ENCODE measurements at places on chromosomes 6 and 20.

- no peak for DNase-seq
Measured at GRCh38 chr6:155284775-155285174, 21.0 kb downstream of the CLDN20 start.

- no peak for DNase-seq
Measured at GRCh38 chr20:63145156-63145555, 70.8 kb downstream of the YTHDF1 start.

DNA sequence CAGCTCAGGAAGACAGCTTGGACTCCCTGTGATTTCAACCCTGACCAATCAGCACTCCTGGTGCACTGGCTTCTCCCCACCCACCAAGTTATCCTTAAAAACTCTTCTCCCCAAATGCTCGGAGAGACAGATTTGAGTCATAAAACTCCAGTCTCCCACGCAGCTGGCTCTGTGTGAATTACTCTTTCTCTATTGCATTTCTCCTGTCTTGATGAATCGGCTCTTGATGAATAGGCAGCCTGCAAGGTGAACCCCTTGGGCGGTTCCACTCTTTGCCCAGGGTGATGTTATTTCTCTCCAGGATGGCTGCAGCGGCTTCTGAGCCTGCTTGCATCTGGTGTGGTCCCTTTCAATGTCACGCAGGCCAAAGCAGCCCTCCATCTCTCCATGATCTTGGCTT is 12.4 kb downstream of the SLC52A3 start:
- DNase-seq: no peak

DNA sequence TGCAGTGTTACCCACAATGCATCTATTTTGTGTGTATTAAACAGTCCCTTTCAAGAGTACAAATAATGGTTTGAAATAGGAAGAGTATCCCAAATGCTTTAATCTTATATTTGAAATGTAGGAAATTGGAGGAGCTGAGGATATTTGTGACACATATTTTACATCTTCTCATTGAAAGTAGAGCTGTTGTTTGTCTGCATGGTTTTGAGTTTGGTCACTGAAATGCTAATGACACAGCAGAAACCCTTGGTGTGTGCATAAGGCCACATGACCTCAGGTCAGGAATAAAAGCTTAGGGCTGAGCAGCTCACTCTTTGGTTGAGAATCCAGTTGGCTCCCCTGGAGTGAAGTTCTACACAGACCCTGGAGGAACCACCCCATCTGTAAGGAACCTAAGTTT is 49.8 kb downstream of the TPD52L1 start:
- DNase-seq: peak; percentile 60

DNA sequence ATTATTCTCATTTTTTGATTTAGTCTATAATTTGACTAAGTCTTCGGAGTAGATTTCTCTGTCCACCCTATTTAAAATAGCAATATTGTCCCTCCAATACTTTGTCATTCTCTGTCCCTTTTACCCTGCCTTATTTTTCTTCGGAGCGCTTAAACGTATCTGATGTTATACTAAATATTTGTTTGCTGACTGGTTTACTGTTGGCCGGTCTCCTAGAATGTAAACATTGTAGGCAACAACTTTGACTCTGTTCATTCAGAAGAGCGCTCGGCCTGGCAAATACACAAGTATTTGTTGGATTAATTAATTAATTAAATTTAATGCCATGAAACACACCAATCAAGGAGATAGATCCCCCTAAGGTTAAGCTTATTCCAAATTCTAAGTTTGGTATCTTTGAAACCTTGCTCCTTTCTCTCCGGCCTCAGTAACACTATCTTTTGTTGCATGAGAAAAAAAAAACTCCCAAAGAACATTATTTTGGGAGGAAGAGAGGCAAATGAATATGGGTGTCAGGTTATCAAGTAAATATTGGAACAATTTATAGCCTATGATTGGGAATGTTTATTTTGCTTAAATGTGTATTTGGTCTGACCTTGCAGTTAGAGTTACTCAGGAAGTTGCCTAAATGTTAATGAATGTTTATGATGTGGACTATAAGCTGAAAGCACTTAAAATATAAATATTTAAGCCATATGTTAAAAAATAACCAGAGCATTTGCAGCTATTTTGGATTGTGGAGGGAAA is 231.1 kb downstream of the SOX4 start:
- no peak for DNase-seq

- DNase-seq: no peak
Measured at GRCh38 chr20:39939241-39939865, 749.7 kb downstream of the MAFB start.

- DNase-seq: no peak
Measured at GRCh38 chr20:48453477-48454093, 374.2 kb downstream of the PREX1 start.

DNA sequence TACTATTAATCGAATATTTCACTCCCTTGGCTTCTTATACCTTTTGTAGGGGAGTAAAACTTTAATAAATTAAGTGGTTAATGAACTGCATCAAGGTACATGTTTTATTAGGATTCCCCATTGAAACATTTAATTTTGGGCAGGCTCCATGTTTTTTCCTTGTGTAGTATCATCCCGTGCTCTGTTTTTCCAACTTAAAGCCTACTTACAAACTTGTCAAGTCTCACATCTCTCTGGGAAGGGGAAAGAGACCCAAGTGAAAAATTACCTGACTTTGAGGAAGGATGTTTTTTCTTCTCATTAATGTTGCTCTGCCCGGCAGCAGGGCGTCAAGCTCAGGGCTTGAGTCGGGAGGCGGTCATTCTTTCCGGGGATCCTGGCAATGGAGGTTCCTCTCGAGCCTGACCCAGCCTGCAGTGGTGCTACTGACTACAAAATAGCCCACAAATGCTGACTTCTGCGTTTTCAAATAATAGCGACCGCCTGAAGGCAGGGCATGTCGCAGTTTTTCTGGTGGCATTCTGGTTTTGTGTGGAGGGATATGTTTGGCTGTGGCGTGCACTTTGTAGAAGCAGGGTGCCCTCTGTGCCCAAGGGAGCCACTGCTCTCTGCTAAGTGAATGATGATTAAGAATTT is 2.4 kb downstream of the DSP start:
- DNase-seq: peak; percentile 27

GRCh38 chr20:43284486-43284885 is 94.8 kb upstream of the PTPRT start:
- no peak for DNase-seq

DNA sequence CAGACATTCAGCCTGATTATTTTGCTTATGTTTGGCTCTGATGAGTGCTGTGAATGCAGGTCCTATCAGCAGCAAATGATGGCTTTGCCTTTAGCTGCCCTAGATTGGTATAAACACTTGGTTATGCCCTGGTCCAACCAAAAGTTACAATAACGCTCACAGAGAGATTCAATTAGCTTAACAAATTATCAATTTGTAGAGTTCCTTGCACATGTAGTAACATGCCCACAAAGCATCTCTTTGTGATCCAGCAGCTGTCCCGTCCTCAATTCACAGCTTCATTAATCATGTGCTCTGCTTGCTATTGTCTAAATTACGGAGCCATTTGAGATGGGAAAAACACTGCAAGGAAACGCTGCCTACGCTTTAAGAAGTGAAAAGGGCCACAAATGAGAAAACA is 457.9 kb downstream of the HDGFL1 start:
- no peak for DNase-seq

DNA sequence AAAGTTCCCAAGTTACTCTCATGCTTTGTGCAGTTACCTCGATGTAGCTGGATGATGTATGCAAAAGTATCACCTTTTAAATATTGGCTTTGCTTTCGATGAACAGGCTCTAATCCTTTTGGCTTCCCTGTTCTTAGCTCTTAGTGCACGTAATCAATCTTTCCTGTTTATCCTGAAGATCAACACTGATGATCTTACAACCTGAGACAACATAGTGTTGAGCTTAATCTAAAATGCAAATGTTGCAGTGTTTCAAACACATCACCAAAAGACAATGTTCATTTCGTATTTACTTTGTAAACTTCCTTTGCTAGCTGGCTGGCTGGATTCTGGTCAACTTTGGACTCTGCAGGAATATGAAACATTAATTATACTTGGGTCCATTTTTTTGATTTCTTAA is 132.1 kb downstream of the THEMIS start:
- no peak for DNase-seq

DNA sequence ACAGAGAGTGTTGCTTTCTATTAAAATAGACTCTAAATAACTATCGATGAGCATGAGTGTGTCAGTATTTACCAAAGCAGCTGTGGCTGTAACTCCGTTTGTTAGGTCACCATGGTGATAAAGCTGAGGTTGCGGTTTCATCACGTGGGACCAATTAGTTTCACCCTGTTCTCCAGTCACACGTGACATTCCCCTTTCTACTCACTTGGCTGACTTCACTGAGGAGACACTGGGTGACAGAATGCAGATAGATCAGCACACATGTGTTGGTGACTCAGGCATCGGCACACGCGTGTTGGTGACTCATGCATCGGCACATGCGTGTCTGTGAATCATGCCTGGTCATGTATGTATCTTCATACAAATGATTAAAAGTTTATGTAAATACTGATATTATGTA is 285.4 kb downstream of the THBS2 start:
- DNase-seq: peak; percentile 96
